EL (cell line): ENCODE measurements at places on chromosomes 12 and 14.

GRCh38 chr12:46210873-46211439, 57.9 kb downstream of the SLC38A1 start:
- DNase-seq = no peak

- no peak for DNase-seq
These were observed 226.5 kb upstream of the PELI2 start for GRCh38 chr14:55891692-55892091.

- DNase-seq = no peak
These were observed 9.7 kb downstream of the JDP2 start for GRCh38 chr14:75437201-75438143.

DNA sequence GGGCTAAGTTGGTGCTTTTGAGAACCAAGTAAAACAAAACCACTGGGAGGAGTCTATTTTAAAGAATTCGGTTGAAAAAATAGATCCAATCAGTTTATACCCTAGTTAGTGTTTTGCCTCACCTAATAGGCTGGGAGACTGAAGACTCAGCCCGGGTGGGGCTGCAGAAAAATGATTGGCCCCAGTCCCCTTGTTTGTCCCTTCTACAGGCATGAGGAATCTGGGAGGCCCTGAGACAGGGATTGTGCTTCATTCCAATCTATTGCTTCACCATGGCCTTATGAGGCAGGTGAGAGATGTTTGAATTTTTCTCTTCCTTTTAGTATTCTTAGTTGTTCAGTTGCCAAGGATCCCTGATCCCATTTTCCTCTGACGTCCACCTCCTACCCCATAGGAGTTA, 1.8 kb upstream of the RAB5B start:
- DNase-seq = peak; percentile 79

GRCh38 chr12:98653866-98654493, 8.9 kb downstream of the APAF1 start:
- DNase-seq = peak; percentile 45

GRCh38 chr12:49983892-49984291, 11.1 kb downstream of the AQP6 start:
- peak; percentile 92 for DNase-seq

DNA sequence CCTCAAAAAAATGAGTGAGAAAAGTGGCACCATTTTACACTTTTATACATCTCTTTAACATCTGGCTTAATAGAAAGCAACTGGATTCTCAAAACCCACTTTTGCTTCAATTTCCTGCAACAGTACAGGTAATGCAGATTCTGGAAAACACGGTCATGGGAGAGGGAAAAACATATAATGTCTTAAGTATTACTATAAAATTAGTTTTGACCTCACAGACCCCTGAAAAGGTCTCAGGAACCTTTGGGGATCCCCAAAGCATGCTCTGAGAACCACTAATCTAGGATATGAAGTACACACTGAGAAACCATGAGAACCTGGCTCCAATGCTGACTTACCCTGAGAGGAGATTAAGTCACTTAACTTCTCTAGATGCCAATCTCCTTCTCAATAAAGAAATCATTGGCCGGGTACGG, 64.7 kb downstream of the PPP2R5E start:
- DNase-seq = no peak

GRCh38 chr14:25508845-25509244, 458.9 kb upstream of the STXBP6 start:
- no peak for DNase-seq

DNA sequence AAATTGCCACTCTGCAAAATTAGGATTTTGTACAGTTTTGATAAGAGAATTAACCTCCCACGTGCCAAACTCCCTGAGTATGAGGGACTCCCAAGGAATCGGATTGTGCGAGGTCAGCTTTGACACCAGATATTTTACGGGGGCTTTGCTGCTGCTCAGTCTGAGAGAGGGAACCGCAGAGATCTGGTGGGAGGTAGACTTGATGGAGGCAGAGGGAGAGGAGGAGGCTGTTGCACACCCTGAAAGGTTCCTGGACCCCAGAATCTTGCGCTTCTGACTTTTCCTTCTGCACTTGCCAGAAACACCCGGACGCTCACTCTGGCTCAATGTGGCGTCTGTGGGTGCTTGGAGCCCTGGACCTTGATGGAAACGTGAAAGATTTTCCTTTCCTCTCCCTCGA, 83.9 kb downstream of the PAPOLA start:
- no peak for DNase-seq

DNA sequence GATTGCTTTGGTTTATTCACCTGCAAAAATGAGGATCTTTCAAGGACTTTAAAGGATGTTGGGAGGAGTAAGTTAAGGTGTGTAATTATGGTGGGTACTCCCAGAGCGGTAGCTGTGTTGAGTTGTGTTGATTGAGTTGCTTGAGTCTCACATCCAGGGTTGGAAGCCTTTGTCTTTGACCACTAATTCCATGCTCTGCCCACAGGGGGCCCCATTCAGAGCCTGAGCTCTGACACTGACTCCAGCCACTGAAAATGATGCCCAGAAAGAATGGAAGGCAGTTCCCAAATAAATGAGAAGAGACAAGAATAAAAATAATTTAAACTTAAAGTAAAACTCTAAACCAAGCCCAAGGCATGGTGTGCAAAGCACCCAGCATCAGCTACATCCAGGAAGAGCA, 237.4 kb upstream of the PWP1 start:
- DNase-seq = peak; percentile 10

- DNase-seq = peak; percentile 21
These were observed 151.6 kb upstream of the OR4E1 start for GRCh38 chr14:21825149-21825743.

DNA sequence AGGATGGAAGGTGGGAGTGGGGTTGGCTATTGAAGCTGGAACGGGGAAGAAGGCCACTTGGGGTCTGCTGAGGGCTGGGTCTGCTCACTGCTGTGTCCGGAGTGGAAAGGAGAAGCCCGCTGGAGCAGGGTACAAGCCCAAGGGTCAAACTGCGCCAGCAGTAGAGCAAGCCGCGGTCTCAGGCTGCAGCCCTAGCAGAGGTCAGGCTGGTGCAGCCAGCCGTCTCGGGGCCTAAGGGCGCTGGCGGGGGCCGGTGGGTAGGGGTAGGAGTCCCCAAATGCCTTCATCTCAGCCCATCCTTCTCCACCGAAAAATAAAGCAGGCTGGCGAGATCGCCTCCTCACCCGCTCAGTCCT, 718 bp upstream of the JDP2 start:
- no peak for DNase-seq

DNA sequence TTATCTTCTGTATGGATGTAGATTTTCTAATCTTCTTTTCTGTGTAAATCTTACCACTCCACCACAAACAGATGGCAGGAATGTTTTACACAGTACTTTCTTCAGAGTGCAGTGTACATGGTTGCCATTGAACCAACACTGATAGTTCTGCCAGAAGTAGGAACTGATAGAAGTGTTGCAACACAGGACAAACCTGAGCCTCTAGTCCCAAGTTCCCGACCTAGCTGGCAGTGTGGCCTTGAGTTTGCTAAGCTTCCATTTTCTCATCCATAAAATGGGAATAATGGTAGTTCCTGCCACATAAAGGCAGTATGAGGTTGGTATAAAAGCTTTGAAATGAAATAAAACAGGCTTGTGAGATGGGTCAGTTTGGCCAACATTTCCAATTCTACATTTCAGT, 50.8 kb upstream of the SAV1 start:
- DNase-seq = no peak

GRCh38 chr12:97628962-97629361, 166.4 kb downstream of the RMST start:
- DNase-seq = no peak

DNA sequence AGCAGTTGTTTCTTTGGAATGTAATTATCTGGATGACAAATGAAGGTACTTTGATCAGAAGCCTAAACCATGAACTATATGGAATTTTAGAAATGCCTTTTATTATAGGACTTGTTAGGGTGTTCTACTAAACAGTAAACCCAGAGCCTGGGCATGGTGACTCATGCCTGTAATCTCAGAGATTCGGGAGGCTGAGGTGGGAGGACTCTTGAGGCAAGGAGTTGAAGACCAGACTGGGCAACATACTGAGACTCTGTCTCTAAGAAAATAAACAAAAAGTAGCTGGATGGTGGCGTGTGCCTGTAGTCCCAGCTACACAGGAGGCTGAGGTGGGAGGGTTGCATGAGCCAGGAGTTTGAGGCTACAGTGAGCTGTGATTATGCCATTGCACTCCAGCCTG, 23.9 kb downstream of the PALS1 start:
- DNase-seq = peak; percentile 72

GRCh38 chr12:4958697-4959375, 49.1 kb downstream of the KCNA1 start:
- DNase-seq = no peak

DNA sequence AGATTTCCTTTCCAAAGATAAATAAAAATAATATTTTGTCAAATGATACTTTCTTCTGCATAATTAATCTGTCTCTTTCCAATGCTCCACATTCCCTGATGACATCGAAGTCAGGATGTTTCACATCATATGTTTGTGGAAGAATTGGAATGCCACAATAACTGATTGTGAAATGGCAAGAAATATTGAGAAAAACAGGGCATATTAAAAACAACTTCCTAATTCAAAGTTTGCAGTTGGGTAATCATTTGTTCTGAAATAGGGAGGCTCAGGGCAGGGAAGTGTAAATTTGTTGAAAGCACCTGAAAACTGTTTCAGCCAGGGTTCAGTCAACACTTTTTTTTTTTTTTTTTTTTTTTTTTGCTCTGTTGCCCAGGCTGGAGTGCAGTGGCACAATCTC, 50.7 kb downstream of the BCAT1 start:
- DNase-seq = no peak

GRCh38 chr14:100440207-100440631, 117.1 kb downstream of the SLC25A47 start:
- peak; percentile 43 for DNase-seq

DNA sequence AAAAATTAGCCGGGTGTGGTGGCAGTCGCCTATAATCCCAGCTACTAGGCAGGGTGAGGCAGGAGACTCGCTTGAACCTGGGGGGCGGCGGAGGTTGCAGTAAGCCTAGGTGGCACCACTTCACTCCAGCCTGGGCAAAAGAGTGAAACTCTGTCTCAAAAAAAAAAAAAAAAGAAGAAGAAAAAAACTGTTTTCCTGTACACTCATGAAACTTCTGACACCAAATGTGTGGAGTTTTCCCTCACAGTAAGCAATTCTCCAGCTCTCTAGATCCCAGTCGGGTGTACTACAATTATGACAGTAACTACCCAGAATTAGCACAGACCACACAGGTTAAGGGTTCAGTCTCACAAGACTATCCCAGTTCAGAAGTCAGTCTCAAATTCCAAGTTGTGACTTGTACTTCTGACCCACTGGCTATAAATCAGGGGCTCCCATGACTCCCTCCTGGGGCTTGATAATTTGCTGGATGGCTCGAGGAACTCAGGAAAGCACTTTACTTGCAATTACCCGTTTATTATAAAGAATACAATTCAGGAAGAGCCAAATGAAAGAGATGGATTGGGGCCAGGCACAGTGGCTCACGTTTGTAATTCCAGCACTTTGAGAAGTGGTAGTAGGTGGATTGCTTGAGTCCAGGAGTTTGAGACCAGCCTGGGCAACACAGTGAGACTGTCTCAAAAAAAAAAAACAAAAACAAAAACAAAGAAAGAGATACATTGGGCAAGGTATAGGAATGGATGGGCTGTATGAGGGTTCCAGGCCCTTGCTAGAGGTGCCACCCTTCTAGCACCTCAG, 12.4 kb upstream of the ARF6 start:
- DNase-seq = no peak

DNA sequence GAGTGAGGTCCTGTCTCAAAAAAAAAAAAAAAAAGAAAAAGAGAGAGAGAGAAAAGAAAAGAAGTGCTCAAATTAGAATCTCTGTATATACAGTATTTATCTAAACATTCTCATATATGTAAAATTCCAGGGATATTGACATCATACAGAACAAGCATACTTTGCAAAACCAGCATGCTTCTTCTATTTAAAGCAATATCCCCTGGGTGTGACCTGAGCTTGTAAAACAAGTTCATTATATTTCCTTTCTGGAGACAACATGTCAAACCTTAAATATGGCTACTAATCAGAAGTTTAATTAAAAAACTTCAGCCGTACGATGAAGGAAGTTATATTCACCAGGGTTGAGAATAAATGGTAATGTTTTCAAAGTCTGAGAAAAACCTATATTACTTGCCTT, 175.8 kb upstream of the HMGA2 start:
- DNase-seq = no peak

DNA sequence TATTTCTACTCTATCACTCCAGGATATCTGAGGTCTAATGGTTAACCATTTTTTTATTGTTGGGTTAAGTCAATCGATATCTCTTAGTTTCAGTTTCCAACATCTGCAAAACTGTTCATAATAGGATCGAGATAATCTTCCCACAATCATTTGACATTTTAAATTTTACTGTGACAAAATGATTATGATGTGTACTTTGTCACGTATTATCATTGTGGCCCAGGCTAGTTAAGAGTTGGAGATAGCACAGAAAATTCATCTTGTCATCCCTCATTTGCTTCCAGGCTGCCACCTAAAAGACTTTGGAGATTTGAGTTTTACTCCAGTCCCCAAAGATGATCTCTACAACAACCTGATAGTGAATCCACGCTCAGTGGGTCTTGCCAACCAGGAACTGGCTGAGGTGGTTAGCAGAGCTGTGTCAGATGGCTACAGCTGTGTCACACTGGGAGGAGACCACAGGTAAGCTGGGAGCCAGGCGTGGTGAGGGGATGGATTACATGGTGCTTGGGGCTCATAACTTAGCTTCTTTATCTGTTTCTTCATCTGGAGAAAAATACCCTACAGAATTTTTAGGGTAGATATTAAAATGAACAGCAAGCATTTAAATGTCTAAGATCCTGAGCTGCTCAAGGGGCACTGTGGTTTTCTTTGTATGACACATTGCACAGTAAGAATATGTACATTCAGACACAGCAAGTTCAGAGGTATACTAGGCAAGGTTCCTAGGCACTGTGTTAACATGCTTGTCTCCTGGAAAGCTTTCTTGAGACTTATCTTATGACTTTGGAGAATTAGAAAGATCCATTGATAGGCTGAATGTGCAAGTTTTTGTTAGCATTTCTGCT, 22.4 kb downstream of the ARG2 start:
- DNase-seq = no peak

- no peak for DNase-seq
These were observed 80.7 kb downstream of the GRIN2B start for GRCh38 chr12:13900718-13901117.
